ENCODE measurements at places on chromosomes 4 and X. TPM values are rescaled to one million over a fixed set of nuclear protein-coding genes. Genes with fewer than 3 reads are reported as not detected.

The SYN1 gene
- 1.2 TPM for total RNA-seq

The CSAG2 gene
- total RNA-seq, result not detected

The ATP2B3 gene
- not detected for total RNA-seq

- no peaks in the 10 kb centered on the region for H3K27me3 ChIP-seq
- no peaks in the 10 kb centered on the region for H3K4me1 ChIP-seq
- H3K4me3 ChIP-seq, result no peak overlapping the region
- no peaks in the 10 kb centered on the region for H3K36me3 ChIP-seq
Measured at GRCh38 chr4:169032883-169033645, 23.0 kb upstream of the CBR4 start.

GRCh38 chr4:38663090-38663800 is 754 bp upstream of the KLF3 start:
- H3K4me3 ChIP-seq, result peak overlapping the region; percentile 89
- no peak for DNase-seq
- peaks cover 3% of the 10 kb centered on the region for H3K36me3 ChIP-seq
- H3K27ac ChIP-seq, result peak overlapping the region; percentile 94
- no peaks in the 10 kb centered on the region for H3K27me3 ChIP-seq
- H3K4me1 ChIP-seq, result peaks cover 34% of the 10 kb centered on the region

DNA sequence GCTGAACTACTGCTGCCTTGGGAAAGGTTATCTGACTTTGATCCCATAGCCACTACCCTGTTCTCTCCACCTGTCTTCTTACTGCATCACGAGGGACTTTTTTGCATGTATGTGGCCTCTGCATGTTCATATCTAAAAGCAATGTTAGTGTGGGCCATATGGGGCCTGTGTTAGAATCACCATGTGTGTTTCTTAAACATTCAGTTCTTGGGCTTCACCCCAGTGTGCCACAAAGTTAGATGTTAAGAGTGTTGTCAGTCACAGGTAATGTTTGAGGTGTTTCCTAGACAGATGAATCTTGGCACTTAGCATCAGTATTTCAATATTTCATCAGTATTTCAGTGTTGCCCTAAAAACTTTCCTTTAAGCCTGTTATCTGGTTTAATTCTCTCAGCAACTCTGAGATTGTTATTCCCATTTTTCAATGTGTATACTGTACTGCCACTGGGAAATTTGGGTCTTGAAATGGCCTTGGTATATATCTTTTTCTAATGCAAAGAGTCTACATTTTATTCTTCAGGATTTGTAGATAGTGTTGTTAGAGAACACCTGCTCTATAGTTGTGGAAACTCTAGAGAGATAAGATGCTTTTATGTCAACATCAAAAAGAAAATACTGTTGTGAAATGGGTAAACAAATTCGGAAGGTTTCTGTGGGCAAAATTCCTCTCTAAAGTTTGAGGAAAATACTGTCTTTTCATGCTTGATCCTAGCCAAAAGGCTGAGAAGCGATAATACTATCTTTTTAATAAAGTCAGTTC is 259.7 kb downstream of the BMPR1B start:
- H3K4me3 ChIP-seq, result no peak overlapping the region
- DNase-seq, result no peak
- H3K27ac ChIP-seq, result no peak overlapping the region
- H3K4me1 ChIP-seq, result no peaks in the 10 kb centered on the region
- no peaks in the 10 kb centered on the region for H3K36me3 ChIP-seq

DNA sequence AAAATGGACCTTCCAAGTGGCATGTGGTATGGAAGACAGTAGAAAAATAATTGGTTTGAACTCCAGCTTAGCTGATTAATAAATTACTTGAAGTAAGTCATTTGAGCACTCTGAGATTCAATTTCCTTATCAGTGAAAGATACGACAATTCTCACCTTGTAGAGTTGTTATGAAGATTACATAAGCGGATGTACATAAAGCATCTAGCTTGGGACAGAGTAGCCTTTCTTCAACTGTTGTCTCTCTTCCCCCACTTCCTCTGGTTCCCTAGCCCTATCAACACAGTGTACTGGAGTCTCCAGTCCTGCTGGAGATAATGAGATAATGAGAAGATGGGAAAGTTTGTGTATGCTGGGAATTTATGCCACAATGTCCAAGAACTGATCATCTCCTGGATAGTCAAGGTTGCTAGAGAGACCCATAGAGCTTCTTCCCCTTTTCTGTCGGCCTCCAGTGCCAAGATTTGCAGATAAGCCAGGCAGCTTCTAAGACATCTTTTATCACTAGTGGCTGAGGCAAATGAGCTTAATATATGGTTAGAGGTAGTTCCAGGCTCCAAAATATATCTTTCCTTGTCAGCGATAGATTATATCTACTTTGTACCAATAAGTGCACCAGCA is 33.9 kb downstream of the VSIG4 start:
- no peaks in the 10 kb centered on the region for H3K27me3 ChIP-seq
- peaks cover 49% of the 10 kb centered on the region for H3K4me1 ChIP-seq
- no peaks in the 10 kb centered on the region for H3K36me3 ChIP-seq

DNA sequence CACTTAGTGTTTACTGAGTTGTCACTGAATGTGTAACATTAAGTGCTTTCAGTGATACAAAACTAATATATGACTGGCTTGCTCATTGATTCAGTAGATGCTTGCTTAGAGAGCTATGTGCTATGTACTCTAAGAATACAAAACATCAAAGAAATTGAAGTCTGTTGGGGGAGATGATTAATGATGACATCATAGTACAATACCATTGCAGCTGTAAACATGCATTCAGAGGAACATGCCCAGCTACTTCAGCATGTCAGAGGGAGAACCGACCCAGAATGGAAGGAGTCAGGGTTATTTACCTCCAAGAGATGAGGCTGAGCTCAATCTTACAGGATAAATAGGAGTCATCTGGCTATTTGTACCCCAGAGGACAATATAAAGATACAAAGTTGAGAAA is 290.8 kb downstream of the TENM3 start:
- H3K4me3 ChIP-seq, result no peak overlapping the region
- DNase-seq, result no peak
- H3K27ac ChIP-seq, result no peak overlapping the region
- peaks cover 8% of the 10 kb centered on the region for H3K27me3 ChIP-seq
